ENCODE measurements at places on chromosomes 6 and 20.
A peak's percentile ranks its signal among the peaks of the same experiment; 100 is the strongest.

DNA sequence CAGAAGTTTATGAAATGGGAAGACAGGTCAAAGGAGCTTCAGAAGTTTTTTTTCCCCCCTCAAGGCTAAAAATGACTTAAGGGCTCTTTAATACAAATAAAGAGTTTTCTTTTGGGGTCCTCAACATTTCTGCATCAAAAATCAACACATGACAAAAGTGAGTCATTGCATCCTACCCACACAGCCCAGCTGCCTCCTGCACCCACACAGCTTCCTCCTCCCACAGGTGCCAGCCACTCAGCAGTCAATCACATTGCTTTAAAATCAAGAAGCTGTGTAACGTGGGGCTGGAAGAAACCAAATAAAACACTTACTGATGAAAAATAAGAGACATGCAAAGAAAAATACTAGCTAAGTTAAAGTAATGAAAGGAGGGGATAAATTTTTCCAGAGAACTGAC, 68.5 kb downstream of the MAP3K5 start:
- no peak for DNase-seq

- no peak for DNase-seq
Observed at GRCh38 chr20:38840894-38841470, 35.5 kb downstream of the PPP1R16B start.

GRCh38 chr6:150813993-150814359, 51.5 kb upstream of the MTHFD1L start:
- DNase-seq, result no peak

GRCh38 chr6:69813508-69813907, 16.7 kb upstream of the LMBRD1 start:
- no peak for DNase-seq

GRCh38 chr6:119313937-119314884, 35.4 kb downstream of the MAN1A1 start:
- DNase-seq, result no peak

DNA sequence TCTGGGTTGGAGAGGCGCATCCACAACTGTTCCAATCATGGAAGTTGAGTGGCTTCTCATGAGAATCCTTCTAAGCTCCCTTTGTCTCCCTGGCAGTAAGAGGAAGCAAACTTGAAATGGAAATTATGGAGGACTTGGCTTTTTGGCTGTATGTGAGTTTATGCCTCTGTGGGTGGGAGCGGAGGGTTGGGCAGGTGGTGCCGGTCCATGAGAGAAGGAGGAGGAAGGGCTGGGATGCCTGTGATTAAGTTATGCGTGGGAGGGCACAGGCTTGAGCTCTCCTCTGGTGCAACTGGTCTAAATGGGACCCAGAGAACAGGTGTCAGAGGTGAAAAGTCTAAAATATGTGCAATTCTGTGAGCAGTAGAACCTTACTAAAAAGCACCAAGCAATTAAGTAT, 2.2 kb downstream of the PHACTR3 start:
- no peak for DNase-seq

- peak; percentile 52 for DNase-seq
Observed at GRCh38 chr6:13624871-13625288, 9.7 kb downstream of the NOL7 start.

GRCh38 chr6:169527306-169527705, 174.5 kb downstream of the WDR27 start:
- no peak for DNase-seq

GRCh38 chr6:44397424-44398164, 10.1 kb downstream of the CDC5L start:
- no peak for DNase-seq

DNA sequence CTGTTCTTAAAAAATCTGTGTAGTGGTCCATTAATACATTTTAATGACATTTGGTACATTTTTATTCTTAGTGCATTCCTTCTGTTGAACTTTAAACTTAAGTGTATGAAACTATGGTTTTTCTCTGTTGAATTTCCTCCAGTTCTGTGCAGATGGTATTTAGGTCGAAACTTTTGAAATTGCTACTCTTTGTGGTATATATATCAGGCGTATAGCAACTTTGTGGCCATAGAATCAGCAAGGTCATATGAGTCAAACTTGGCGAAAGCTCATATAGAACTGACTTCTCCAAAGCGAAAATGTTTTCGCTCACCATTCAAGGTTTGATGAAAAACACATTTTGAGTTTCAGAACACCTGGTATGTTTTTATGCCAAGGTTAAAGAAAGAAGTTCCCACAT, 93.7 kb downstream of the MAP3K4 start:
- DNase-seq, result no peak

GRCh38 chr6:16474772-16475493, 236.5 kb downstream of the GMPR start:
- DNase-seq, result no peak

DNA sequence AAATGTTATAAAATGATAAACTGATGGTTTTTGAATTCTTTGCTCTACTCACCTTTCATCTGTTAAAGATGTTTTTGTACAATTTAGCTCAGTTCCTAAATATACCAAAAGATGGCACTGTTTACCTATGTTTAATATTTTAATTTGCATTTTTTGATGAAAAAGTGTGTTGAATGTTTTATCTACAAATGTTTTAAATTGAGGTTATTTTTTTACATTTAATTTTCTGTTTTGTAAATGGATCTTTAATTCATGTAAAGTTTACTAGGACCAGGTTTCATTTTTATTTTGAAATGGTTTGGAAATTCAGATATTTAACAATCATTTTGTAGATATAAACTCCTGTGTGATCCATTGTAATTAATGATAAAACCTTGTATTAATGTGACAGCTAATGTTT, 30.0 kb downstream of the CDKAL1 start:
- peak; percentile 67 for DNase-seq

DNA sequence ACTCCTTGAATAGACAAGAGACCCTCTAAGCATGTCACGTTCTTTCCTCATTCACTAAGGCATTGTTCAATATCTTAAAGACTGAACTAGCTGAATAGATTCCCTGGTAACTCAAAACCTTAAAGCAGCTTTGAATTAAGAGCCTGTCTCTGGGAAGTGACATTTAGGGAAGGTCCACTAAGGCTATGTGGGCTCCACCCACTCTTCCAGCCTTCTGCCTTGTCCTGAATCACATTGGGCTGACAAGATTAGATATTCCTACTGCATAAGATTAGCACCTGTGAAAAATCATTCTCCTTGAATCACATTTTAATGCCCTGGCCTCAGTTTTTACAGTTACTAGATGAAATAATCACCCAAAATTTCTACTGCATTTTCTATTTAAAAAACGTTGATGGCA, 36.3 kb downstream of the CLIC5 start:
- DNase-seq, result no peak

GRCh38 chr6:154874773-154875592, 120.1 kb upstream of the TIAM2 start:
- no peak for DNase-seq

GRCh38 chr6:84309336-84309735, 81.9 kb upstream of the CEP162 start:
- DNase-seq, result no peak

DNA sequence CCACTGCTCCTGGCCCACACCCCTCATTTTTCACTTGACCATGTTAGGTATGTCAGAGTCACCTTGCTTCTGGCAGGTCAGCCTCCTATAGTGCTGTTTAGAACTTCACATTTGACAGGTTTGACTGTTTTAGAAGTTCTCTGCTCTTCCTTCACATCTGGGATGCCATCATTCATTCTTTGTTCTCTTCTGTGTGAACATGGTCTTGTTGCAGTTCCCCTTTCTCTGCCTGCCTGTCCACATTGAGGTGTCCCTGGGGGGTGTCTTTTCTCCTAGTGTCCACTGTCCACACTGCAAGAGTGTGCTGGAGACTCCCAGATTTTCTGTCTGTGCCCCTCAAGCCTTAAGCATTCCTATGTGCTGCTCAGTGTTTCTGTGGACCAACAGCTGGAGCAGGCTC, 89.5 kb downstream of the JARID2 start:
- no peak for DNase-seq

Measured in NCI-H1694 treated with DMSO at 0.1 percent for 48 hours (cell line).